Naive B cell (primary cell): ENCODE measurements at places on chromosomes 1 and 21. TPM values are rescaled to one million over a fixed set of nuclear protein-coding genes. Genes with fewer than 3 reads are reported as not detected.

DNA sequence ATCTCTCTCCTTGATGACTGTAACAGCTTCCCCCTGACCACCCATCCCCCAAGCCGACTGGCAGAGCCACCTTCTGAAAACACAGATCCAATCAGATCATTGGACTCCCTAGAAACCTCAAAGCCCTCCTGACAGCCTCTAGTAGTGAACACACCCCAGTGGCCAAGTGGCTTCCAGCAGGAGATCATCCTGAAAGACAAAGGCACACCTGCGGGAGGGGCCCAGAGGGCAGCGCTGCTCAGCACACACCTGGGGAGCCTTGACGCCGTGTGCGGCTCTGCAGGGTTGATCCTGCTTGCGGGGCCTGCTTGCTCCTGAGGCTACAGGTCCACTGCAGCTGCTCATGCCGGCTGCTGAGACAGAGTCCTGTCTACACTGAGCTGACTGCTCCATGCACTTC lies 41.5 kb downstream of the SLC66A1 start:
- H3K4me1 ChIP-seq: peaks cover 6% of the 10 kb centered on the region
- H3K36me3 ChIP-seq: peaks cover 7% of the 10 kb centered on the region
- H3K27ac ChIP-seq: no peak overlapping the region

Gene NHLH1
- polyA plus RNA-seq: not detected

DNA sequence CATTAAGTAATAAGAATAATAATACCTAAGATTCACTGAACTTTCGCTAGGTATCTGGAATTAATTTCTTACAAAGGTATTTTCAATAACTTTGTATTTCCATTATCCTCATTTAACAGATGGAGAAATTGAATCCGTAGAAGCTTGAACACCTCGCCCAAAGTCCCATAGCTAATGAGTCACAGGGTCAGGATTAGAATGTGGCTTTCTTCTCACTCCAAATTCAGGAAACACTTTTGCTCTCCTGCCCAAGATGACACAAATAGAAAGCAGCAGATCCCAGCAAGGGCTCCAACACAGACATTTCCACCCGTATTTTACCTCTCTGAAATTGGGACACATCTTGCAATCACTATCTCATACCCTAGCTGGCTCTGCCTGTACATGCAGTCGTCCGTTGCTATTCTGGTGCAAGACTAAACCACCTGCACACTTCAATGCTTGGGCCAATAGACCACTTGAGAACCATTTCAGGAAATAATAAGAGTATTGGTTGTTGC lies 125.9 kb upstream of the GREM2 start:
- no peaks in the 10 kb centered on the region for H3K27me3 ChIP-seq
- no peak overlapping the region for H3K4me3 ChIP-seq

Gene TAS1R2
- polyA plus RNA-seq: not detected

GRCh38 chr1:218380125-218380977 lies 35.2 kb downstream of the TGFB2 start:
- DNase-seq: no peak
- H3K27ac ChIP-seq: no peak overlapping the region
- H3K4me3 ChIP-seq: no peak overlapping the region
- H3K36me3 ChIP-seq: peaks cover 5% of the 10 kb centered on the region
- H3K4me1 ChIP-seq: peaks cover 11% of the 10 kb centered on the region
- H3K27me3 ChIP-seq: no peaks in the 10 kb centered on the region

Gene TMEM51
- polyA plus RNA-seq: not detected

Gene DCST1
- not detected for polyA plus RNA-seq

GRCh38 chr1:71828431-71829012 lies 453.8 kb downstream of the NEGR1 start:
- no peak overlapping the region for H3K27ac ChIP-seq
- no peaks in the 10 kb centered on the region for H3K36me3 ChIP-seq
- H3K4me1 ChIP-seq: no peaks in the 10 kb centered on the region
- no peak overlapping the region for H3K4me3 ChIP-seq
- H3K27me3 ChIP-seq: no peaks in the 10 kb centered on the region

DNA sequence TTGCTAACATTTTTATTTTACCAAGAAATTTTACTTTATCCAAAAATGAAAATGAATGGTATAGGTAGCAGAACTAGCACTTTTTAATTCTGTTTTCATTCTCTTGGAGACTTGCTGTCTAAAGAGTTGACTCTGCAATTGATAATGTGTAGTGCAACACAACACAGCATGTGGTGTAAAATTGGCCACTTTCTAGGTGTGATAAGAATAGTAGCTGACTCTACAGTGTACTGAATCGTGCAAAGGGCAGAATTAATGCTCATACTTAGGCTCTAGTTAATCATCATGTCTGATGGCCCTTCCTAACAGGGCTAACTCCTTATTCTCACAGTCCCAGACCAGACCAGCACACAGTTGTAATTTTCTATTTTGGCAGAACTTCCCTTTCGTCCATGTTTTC lies 140.5 kb downstream of the NEK7 start:
- no peak for DNase-seq
- no peaks in the 10 kb centered on the region for H3K4me1 ChIP-seq
- no peak overlapping the region for H3K27ac ChIP-seq
- H3K36me3 ChIP-seq: peaks cover 38% of the 10 kb centered on the region
- H3K27me3 ChIP-seq: no peaks in the 10 kb centered on the region

GRCh38 chr21:15052459-15052763 lies 12.4 kb downstream of the NRIP1 start:
- no peaks in the 10 kb centered on the region for H3K36me3 ChIP-seq
- H3K4me1 ChIP-seq: peaks cover 61% of the 10 kb centered on the region
- no peak overlapping the region for H3K27ac ChIP-seq
- no peak for DNase-seq

DNA sequence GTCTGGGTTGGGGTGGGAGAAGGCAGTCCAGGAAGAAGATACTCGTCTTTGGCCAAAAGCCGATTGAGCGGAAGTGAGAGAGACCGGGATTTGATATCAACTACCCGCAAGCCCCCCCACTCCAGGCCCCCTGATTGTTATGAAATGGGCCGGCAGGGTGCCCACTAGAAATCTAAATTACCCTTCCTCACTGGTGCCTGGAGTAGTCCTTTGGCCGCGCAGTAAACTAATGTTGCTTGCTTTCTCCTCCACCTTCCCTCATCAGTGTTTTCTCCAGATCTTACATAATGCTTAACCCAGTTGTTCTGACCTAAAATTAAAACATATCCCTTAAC lies 119.2 kb upstream of the BARHL2 start:
- peak; percentile 12 for DNase-seq
- H3K27ac ChIP-seq: no peak overlapping the region

Gene IL20
- polyA plus RNA-seq: not detected

- H3K4me1 ChIP-seq: peaks cover 3% of the 10 kb centered on the region
- H3K36me3 ChIP-seq: no peaks in the 10 kb centered on the region
- H3K27ac ChIP-seq: no peak overlapping the region
- H3K4me3 ChIP-seq: no peak overlapping the region
Measured at GRCh38 chr1:156540955-156541354, 31.4 kb downstream of the IQGAP3 start.

DNA sequence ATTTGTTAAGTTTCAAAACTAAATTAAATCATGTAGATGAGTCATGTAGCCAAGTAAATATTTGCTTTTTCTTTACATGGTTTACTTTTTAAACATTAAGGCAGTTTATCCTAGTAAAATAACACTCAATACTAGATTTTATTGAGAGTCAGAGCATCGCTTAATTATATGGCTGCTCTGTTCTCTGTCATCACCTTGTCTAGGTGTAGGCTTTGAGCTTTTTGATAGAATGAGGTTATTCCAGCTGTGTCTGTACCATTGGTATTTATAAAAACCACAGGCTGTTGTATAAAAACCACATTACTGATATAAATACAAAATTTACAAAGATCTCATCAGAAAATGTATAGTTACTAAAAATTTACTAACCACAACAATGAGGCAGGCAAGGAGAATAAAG lies 42.5 kb upstream of the GPR52 start:
- no peak overlapping the region for H3K4me3 ChIP-seq
- H3K36me3 ChIP-seq: peaks cover 37% of the 10 kb centered on the region

DNA sequence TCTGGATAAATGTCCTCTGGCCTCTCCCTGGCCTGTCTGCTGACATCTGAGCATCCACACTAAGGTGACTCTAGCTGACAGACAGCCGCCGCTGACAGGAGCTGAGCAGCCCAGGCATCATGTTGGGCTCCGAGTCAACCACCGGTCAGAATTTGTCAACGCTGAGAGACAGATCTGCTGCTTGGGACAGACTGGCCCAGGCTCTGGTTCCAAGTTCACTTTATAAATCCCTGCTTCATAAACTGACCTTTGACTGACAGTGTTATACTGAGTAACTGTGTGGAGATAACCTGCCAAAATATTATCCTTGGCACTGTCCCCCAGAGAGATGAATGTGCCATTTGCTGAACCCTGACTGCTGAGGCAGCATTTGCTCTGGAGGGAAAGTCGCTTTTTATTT lies 616.7 kb downstream of the NPHP4 start:
- H3K36me3 ChIP-seq: no peaks in the 10 kb centered on the region
- no peak overlapping the region for H3K4me3 ChIP-seq
- no peaks in the 10 kb centered on the region for H3K4me1 ChIP-seq

Gene FCRL1
- polyA plus RNA-seq: 489 TPM

DNA sequence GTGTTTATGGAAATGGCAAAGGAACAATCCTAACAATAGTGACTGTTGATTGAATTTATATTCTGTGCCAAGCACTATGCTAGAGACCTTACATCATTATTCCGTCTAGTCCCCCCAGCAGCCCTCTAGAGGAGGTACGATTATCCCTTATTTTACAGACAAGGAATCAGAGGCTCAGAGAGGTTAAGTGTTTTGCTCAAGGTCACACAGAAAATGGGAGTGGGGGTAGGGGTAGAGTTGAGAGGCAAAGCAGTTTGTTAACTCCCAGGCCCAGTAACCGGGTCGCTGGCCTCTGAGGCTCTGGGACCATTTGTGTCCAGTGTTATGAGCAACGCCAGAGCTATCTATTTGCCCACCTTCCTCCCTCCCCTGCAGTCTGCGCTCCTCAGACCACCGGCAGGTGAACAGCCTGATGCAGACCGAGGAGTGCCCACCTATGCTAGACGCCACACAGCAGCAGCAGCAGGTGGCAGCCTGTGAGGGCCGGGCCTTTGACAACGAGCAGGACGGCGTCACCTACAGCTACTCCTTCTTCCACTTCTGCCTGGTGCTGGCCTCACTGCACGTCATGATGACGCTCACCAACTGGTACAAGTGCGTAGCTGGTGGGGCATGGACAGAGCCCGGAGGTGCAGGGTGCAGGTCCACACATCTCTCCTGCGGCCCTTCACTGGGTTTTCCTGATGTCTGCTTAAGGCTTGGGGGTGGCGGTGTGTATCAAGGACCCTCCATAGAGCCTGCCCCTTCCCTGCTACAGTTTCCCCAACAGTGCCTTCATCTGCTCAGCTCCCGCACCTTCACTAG lies 19.8 kb downstream of the SERINC2 start:
- no peaks in the 10 kb centered on the region for H3K36me3 ChIP-seq
- no peak overlapping the region for H3K27ac ChIP-seq
- no peak for DNase-seq
- peaks cover 20% of the 10 kb centered on the region for H3K4me1 ChIP-seq
- H3K27me3 ChIP-seq: no peaks in the 10 kb centered on the region

- H3K27me3 ChIP-seq: peaks cover 33% of the 10 kb centered on the region
- H3K4me1 ChIP-seq: peaks cover 5% of the 10 kb centered on the region
- H3K36me3 ChIP-seq: no peaks in the 10 kb centered on the region
- DNase-seq: no peak
- H3K4me3 ChIP-seq: no peak overlapping the region
- peak overlapping the region; percentile 31 for H3K27ac ChIP-seq
Measured at GRCh38 chr1:204706838-204707509, 21.4 kb upstream of the LRRN2 start.

Gene HLX
- not detected for polyA plus RNA-seq
